ENCODE measurements at places on chromosomes 12 and 14.

DNA sequence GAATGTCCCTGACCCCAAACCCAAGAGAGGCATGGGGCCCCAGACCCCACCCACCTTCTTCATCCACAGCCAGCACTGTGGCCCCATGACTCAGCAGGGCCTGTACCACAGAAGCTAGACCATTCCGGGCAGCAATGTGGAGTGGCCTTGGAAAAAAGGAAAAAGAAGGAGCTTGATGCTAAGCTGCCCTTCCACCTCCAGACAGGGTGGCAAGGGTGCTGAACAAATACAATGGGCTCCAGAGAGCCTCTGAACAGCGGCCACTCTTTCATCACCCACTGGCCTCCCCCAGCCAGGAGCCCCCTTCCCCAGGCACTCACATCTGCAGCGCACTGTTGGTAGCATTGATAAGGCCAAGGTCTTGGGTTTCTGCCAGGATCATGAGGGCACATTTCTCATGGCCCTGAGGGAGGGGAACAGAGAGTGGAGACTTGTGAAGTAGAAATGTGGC, 13.9 kb downstream of the SLC39A5 start:
- DNase-seq, result no peak

DNA sequence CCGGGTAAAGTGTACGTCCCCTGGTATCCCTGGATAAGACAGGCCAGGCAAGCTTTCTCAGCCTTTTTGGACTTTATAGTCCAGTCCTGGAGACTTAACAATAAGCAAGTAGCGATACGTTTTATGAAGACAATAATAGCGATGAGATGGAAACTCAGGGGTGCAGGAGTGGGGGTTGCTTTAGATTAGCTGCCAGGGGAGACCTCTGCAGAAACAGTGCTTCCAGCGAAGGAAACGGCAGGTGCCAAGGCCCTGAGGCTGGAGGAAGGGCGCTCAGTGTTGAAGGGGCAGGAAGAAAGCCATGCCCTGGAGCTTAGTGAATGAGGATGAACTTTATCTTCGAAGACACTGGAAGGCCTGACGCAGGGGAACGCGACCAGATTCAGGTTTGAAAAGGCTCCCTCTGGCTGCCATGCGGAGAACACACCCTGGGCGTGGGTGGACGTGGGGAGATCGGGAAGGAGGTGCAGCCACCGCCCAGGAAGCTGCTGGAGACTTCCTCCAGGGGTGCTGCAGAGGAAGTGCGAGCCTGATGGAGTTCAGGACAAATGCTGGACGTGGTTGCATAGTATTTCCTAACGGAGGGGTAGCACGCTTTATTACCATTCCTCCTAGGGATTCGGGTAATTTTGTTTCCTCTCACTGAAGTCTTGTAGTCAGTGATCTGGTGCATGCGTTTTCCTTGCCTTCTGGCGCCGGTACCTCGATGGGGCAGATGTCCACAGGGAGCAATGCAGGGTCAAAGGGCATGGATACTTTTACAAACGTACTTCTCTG, 26.1 kb upstream of the UBC start:
- no peak for DNase-seq

- DNase-seq, result no peak
Measured at GRCh38 chr12:124555168-124556073, 12.0 kb downstream of the NCOR2 start.

DNA sequence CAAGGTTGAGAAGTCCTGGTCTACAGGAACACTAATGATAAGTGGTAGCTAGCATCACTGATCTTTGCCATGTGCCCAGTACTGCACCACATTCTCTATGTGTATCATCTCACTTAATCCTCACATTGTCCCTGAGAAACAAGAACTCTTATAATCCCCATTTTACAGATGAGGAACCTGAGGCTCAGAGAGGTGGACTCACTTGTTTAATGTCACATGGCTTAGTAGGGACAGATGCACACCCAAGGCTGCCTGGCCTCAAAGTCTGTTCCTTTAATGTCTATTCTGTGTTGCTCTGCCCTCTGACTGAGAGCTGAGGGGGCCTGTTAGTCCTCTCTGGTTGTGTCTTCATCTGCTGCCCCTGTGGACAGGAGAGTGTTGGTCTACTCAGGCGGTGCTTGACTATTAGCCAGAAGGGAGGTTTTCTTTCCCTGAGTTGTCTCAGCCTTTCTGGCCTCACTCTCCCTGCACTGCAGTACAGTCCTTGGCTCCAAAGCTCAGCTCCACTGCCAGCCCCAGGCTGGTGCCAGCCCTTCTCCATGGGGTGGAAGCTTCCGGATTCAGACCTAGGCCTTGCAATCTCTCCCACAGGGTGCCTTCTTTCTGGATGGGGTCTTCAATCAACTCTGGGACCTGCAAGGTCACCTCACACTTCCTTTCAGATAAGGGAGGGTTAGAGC, 4.9 kb upstream of the DYNLL1 start:
- DNase-seq, result no peak

DNA sequence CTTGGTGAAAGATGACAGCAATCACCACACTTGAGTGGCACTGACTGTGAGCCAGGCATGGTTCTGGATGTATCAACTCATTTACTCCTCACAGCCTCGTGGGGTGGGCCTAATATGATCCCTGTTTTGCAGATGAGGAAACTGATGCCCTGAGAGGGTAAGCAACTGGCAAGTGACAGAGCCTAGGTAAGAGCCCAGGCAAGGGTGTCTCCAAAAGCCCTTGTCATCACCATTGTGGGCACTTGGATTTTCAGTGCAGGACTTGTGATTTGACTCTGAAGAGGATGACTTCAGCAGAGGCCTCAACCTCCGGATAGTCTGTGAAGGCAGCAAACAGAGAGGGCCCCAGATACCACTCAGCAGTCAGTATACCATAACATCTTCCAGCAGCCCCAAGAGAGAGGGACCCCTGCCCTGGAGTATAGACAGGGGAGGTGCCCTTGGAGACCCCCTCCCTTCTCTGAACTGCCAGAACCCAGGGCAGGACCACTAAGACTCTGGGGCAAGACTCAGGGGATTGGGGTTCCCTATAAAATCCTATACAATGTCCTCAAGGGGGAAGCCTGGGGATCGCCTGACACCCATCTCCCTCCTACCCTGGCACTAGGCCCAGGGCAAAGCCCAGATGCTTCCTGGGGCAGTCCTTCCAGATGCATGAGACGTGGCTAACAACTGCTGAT, 7.1 kb upstream of the KRT5 start:
- no peak for DNase-seq

- DNase-seq, result no peak
Measured at GRCh38 chr12:59398164-59398563, 197.7 kb upstream of the SLC16A7 start.

DNA sequence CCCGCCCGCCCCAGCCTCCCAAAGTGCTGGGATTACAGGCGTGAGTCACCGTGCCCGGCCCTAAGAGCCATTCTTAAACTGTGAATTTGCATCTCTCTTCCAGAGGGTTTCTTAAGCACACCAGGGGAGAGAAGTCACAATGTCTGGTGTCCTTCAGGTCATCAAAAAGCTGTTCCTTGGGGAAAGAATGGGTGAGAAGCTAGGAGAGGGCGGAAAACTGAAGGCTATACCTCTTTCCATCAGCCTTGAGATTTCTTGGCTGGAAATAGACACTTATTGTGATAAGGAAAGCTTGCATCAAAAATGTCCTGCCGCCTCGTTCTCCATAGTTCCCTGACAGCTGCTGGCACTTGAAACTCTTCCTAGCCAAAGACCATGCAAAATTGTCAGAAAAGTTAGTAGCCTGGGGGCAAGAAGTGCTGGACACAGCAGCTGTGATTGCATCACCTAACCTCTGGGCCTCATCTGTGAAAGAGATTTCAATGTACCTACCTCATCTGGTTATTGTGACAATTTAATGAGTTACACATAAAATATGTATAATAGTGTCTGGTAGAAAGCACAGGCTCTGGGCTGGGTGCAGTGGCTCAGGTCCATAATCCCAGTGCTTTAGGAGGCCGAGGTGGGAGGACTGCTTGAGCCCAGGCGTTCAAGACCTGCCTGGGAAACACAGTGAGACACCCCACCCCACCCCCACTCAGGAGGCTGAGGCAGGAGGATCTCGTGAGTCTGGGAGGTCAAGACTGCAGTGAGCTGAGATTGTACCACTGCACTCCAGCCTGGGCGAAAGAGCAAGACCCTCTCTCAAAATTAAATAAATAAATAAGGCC, 9.7 kb upstream of the UBC start:
- no peak for DNase-seq

DNA sequence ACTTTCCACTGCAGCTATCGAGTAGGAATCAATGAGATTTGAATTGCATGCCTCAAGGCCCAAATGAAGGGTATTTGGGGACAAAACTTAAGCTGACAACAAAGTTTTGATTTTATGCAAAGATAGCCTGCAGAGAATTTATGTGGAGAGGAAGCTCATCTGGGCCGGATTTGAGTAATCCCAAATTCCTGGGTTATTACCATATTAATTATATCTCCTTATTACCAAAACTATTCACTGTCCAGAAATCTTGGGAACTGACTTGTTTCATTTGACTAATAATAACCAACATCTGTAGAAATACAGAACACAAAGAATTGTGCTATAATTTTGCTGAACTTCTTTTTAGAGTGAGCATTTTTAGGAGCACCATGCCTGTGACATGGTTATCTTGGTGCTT, 70.4 kb downstream of the KITLG start:
- no peak for DNase-seq

- no peak for DNase-seq
Measured at GRCh38 chr12:85804663-85805062, 31.5 kb downstream of the RASSF9 start.

DNA sequence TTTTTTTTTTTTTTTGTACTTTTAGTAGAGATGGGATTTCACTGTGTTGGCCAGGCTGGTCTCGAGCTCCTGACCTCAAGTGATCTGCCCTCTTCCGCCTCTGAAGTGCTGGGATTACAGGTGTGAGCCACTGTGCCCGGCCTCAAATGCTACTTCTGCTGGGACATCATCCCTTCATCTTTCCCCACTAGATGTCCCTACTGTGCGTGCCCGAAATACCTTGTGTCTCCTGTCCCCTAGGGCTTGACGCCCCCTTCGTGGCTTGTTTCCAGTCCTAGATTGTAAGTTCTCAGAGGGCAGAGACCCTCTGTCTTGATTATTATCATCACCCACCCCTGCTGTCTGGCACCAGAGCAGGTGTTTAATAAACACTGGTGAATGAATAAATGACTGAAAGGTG, 14.9 kb downstream of the CCDC63 start:
- DNase-seq, result no peak

DNA sequence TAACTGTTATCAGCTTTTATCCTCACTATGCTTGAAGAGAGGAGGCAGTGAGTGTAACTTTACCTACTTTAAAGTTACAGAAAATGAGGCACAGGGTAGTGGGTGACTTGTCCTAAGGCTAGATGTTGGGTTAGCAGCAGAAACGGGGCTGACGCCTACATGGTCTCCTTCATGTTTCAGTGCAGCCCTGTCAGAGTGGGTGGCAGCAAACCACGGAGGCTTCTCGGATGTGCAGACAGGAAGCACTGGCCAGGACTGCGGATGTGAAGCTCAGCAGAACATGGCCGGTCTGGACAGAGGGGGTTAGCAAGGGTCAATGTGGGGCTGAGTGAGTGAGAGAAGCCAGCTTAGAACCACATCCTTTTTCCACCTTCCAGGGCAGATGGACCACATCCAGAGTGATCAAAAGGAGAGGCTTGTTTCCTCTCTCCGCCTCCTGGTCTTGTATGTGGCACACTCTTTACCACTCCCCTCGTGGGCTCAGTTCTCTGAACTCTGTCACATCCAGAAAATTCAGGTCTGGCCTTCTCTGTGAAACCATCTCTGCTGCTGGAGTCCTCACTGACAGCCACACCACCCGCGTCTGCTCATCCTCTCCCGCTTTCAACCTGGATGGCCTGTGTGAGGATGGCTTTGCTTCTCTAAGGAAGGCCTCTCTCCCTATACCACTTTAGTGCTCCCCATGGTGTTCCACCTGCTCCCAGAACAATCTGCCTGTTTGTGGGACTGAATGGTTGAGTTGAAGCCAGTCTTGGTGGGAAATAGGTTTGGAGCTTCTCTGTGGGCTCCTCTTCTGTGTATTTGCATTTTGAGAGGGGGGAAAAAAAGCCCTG, 14.1 kb downstream of the SUSD6 start:
- DNase-seq, result no peak

- DNase-seq, result no peak
Measured at GRCh38 chr12:48961801-48962200, 4.5 kb upstream of the ARF3 start.

DNA sequence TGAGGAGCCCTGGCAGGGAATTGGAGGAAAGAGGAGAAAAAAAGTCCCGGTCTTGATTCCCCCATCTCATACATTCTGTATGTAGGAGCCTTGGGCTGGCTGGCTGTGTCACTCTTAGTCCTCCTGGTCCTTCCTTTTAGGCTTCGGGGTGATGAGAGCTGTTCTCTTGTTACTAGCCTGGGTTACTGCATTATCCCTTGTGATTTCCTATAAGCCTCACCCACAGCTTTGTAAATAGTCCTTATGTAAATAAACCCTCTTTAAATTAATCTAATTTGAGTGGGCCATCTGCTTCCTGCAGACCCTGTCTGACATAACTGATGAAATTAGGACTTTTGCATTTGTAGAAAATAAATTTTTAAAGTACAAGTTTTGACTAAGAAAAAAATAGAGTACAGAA, 19.2 kb downstream of the DNM1L start:
- peak; percentile 44 for DNase-seq

- no peak for DNase-seq
Measured at GRCh38 chr14:20219033-20219432, 4.5 kb upstream of the OR11H6 start.

DNA sequence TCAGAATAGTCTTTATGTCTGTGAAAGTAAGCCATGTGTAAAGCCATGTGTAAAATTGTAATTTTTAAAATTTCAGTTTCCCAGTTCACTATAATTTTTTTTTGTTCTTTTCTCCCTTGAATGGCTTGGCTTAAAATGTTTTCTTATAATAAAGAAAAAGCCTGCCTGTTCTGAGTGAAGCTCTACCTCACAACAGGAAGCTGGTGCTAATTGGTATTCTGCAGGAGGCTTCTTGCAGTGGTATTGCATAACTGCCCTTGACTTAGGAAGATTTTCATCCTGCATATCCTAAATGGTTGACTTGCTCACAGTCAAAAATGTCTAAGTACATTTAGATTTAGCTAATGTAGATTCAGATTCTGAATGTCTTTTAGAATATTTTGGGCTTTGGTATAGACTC, 49.5 kb downstream of the ATP2A2 start:
- DNase-seq, result no peak

DNA sequence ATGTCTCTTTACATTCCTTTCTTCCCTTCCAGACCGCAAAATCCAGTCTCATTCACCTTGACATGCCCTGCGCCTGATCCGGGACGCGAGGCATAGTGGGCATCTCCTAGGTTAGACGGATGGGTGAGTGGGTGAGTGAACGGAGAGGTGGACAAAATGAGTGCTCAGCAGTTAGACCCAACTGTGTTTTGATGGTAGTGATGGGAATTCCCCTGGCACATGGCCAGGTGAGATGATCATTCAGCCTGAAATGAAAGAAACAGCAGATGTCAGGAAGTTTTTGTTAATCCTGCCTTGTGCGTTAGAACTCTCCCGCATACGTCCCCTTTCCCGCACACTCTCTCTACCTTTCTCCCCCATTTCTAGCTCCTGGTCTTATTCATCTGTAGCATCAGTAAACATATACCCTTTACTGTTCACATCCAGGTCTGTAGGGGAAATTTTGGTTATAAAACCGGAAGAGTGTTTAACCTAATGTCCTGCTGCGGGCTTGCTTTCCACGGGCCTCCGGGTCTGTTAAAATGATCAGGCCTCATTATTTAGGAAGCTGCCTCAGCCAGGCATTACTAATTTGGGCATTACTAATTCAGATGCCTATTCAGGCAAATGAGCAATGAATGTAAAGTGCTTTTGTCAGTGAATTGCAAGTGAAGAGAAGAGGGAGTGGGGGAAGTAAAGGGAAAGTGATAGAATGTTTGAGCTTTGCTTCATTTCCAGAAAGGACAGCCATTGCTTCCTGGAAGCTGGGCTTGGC, 172.8 kb downstream of the ETV6 start:
- no peak for DNase-seq
